H9 (cell line): ENCODE measurements at places on chromosomes 6 and 20.

- H3K27me3 ChIP-seq, result no peaks in the 10 kb centered on the region
- DNase-seq, result no peak
- H3K4me3 ChIP-seq, result peak overlapping the region; percentile 98
- H3K27ac ChIP-seq, result no peak overlapping the region
- H3K36me3 ChIP-seq, result peaks cover 10% of the 10 kb centered on the region
- no peaks in the 10 kb centered on the region for H3K4me1 ChIP-seq
Observed at GRCh38 chr20:18496042-18496441, 983 bp downstream of the RBBP9 start.

GRCh38 chr6:44859901-44860410, 468.2 kb upstream of the RUNX2 start:
- peaks cover 4% of the 10 kb centered on the region for H3K36me3 ChIP-seq
- DNase-seq, result no peak
- H3K4me1 ChIP-seq, result no peaks in the 10 kb centered on the region
- no peak overlapping the region for H3K27ac ChIP-seq
- H3K4me3 ChIP-seq, result no peak overlapping the region

- H3K4me1 ChIP-seq, result peaks cover 3% of the 10 kb centered on the region; the same call in 1 of the 2 replicates
- H3K27ac ChIP-seq, result no peak overlapping the region
- no peaks in the 10 kb centered on the region for H3K27me3 ChIP-seq
- DNase-seq, result no peak
Observed at GRCh38 chr6:166584155-166584554, 2.3 kb downstream of the RAMACL start.

GRCh38 chr20:4507288-4507719, 214.4 kb upstream of the PRND start:
- DNase-seq, result no peak
- no peaks in the 10 kb centered on the region for H3K27me3 ChIP-seq
- peaks cover 4% of the 10 kb centered on the region; the same call in 1 of the 2 replicates for H3K4me1 ChIP-seq

GRCh38 chr6:91185072-91185471, 598.2 kb upstream of the MAP3K7 start:
- H3K4me3 ChIP-seq, result no peak overlapping the region
- H3K27me3 ChIP-seq, result no peaks in the 10 kb centered on the region
- no peak for DNase-seq
- H3K27ac ChIP-seq, result no peak overlapping the region

GRCh38 chr20:53344891-53345290, 248.7 kb downstream of the ZNF217 start:
- peaks cover 3% of the 10 kb centered on the region; the same call in 1 of the 2 replicates for H3K4me1 ChIP-seq
- no peak overlapping the region for H3K4me3 ChIP-seq
- no peaks in the 10 kb centered on the region for H3K36me3 ChIP-seq
- no peak overlapping the region for H3K27ac ChIP-seq
- no peaks in the 10 kb centered on the region for H3K27me3 ChIP-seq
- DNase-seq, result no peak

DNA sequence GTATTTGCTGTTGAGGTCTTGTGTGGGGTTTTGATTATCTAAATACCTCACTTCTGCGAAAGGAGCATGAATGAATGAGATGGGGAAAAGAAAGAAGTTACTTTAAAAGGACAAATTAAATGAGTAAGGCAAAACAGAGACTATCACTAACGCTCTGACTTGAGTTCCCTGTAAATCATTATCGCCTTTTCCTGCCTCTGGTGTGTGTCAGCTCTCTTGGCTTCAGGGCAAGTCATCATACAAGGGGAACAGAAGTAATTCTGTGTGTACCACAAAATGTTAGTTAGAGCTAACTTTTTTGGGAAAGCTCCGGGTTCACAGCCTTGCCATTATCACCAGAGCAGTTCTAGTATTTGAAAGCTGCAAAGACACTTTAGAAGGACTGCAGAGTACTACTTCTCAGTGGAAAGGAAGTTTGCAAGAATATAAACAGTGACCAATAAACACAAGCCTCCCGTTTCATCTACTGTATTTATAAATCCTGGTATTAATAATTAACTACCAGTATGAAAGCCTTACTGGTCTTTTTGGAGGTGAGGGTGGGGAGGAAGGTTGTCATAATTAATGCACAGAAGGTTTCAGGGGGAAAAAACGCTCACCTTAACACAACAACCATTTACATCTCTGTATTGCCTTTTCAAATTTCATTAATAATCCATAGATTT, 1.2 kb downstream of the DZANK1 start:
- no peaks in the 10 kb centered on the region for H3K27me3 ChIP-seq
- H3K36me3 ChIP-seq, result no peaks in the 10 kb centered on the region
- DNase-seq, result no peak
- H3K4me1 ChIP-seq, result no peaks in the 10 kb centered on the region

DNA sequence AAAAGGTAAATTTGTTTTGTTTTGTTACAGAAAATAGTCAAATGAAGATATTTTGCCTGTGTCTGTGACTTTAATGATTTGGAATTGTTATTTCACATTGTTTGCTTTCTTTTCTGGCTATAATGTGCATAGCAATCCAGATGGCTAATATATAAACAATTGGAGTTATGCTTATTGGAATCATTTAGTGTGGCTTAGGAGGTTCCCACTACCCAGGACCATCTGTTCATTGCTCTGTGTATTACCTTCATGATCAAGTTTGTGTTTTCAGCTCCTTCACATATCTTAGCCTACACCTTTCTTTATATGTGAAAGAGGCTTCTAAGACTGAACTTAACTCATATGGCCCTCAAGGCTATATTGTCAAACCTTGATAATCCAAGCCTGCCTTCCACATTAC, 232.9 kb downstream of the BCKDHB start:
- no peaks in the 10 kb centered on the region for H3K36me3 ChIP-seq
- no peaks in the 10 kb centered on the region for H3K4me1 ChIP-seq
- H3K27ac ChIP-seq, result no peak overlapping the region
- DNase-seq, result no peak
- H3K4me3 ChIP-seq, result no peak overlapping the region

DNA sequence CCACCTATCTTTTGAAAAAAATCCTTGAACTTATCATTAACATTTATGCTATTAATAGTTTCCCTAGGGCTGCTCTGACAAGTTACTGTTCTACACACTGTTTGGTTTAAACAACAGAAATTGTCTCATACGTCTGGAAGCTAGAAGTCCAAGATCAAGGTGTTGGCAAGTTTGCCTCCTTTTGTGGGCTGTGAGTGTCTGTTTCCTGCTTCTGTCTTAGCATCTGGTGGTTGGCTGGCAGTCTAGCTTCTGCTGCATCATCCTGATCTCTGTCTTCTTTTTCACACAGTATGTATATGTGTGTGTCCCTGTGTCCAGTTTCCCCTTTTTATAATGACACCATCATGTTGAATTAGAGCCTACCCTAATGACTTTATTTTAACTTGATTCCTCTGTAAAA, 154.8 kb downstream of the RPS12 start:
- H3K4me1 ChIP-seq, result peaks cover 3% of the 10 kb centered on the region; the same call in 1 of the 2 replicates
- H3K27me3 ChIP-seq, result no peaks in the 10 kb centered on the region
- no peak overlapping the region for H3K4me3 ChIP-seq
- DNase-seq, result no peak
- no peak overlapping the region for H3K27ac ChIP-seq
